ENCODE measurements at places on chromosomes 13 and 19.

DNA sequence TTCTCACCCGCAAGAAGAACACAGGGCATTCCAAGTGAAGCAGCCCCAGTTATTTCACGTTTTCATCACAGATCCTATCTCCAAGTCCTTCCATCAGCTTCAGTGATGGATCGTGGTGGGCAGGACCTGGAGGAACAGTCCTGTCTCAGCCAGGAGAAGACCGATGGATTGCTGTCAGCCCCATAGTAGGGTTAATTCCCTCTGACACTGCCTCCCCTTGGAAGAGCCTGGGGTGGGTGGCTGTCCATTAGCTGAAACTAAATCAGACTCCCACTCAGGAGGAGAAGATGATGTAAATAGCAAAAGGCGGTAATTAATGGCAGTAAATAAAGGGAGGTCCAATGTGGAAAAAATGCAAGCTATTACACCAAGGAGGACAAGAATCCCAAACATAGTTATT lies 131.0 kb downstream of the TNFRSF19 start:
- DNase-seq: no peak

DNA sequence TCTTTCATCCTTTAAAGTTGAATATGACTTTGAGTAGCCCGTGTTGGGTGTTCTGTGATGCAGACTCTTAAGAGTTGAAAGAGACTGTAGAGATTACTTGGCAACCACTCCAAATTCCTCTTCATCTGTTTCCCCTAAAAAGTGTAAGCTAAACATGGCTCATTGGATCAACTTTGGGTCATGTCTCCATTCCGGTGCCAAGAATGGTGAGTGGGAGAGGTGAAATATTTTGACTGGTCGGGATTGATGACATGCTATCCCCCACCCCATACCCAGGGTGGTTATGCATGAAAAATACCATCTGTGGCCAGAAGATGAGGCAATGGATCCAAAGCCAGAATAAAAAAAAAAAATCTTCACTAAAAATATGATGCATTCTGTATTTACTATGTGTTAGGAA lies 281.3 kb upstream of the SOX21 start:
- DNase-seq: no peak

GRCh38 chr13:32254916-32255723 lies 60.0 kb downstream of the ZAR1L start:
- DNase-seq: no peak

GRCh38 chr13:74930402-74931165 lies 551.4 kb downstream of the TBC1D4 start:
- DNase-seq: no peak

Measured in left cardiac atrium (tissue), 4 donors.